A549 treated with RU486 at 1 μM for 4 hours (cell line): ENCODE measurements at places on chromosomes 2 and 18. TPM values are rescaled to one million over a fixed set of nuclear protein-coding genes. Genes with fewer than 3 reads are reported as not detected.

Gene NCKAP5
- 0.90 to 2.4 TPM (median 0.96 TPM) in 5 replicates for total RNA-seq

Gene DNER
- total RNA-seq: 3.3 to 7.7 TPM (median 5.6 TPM) in 5 replicates

Gene ASTL
- not detected in 5 replicates for total RNA-seq

Gene SLC5A7
- not detected in 5 replicates for total RNA-seq
